Psoas muscle (tissue), 8 donors: ENCODE measurements at places on chromosomes 11 and 22. TPM values are rescaled to one million over a fixed set of nuclear protein-coding genes. Genes with fewer than 3 reads are reported as not detected.
A peak's percentile ranks its signal among the peaks of the same experiment; 100 is the strongest.

Gene HTR3A
- total RNA-seq, result not detected

Gene PRPF19
- 57.3 TPM for total RNA-seq

Gene SERPING1
- total RNA-seq, result 72.6 TPM

DNA sequence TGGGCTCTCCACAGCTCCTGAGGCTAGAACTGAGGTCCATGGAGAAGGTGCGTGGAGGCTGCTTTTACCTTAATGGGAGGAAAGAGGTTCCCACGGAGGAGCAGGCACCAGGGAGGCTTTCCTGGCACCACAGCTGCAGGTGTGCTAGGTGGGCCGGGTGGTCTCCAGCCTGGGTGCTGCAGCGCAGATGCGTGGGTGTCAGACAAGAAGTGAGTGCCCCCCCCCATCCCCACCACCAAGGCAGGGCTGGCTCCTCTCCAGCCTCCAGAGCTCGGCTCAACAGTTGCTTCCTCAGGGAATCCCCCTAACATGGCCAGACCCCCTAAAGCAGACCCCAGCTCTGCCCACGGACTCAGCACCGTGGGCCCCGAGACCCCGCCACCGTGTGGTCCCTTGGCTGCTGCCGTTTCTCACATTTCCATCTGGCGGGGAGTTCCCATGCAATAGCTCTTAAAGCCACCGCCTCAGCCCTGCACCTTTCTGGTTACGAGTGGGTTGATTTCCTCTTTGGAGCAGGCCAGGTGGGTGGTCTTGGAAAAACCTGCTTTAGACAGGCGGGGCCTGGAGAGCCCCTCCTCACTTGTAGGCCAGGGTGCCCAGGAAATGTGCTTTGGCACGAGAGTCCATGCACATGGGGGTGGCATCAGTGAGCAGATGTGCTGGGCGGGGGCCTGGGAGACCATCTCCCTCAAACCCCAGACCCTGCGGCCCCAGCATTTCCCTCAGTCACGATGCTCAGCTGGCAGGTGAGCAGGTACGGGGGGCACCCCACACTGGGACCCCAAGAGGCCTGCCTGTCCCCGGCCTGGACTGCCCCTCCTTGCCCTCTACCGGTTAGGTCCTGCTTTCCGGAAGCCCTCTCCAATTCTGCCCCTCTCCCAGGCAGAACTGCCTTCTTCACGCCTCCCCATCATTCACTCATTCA, 93.7 kb downstream of the ARHGAP8 start:
- H3K4me3 ChIP-seq, result no peak overlapping the region
- no peak overlapping the region for H3K27ac ChIP-seq
- no peaks in the 10 kb centered on the region for H3K27me3 ChIP-seq
- DNase-seq, result peak; percentile 34
- no peaks in the 10 kb centered on the region for H3K36me3 ChIP-seq
- H3K4me1 ChIP-seq, result no peaks in the 10 kb centered on the region

GRCh38 chr11:122633219-122633829, 22.2 kb upstream of the UBASH3B start:
- H3K27me3 ChIP-seq, result peaks cover 6% of the 10 kb centered on the region
- DNase-seq, result no peak
- no peaks in the 10 kb centered on the region for H3K4me1 ChIP-seq
- H3K4me3 ChIP-seq, result no peak overlapping the region
- H3K36me3 ChIP-seq, result no peaks in the 10 kb centered on the region
- H3K27ac ChIP-seq, result no peak overlapping the region

DNA sequence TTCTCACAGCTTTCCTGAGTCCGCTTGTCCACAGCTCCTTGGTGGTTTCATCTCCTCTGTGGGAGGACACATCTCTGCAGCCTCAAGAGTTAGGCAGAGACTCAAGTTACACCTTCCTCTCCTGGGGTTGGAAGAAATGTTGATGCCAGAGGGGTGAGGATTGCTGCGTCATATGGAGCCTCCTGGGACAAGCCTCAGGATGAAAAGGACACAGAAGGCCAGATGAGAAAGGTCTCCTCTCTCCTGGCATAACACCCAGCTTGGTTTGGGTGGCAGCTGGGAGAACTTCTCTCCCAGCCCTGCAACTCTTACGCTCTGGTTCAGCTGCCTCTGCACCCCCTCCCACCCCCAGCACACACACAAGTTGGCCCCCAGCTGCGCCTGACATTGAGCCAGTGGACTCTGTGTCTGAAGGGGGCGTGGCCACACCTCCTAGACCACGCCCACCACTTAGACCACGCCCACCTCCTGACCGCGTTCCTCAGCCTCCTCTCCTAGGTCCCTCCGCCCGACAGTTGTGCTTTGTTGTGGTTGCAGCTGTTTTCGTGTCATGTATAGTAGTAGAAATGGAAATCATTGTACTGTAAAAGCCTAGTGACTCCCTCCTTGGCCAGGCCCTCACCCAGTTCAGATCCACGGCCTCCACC, 11.7 kb downstream of the RASD2 start:
- H3K4me3 ChIP-seq, result no peak overlapping the region
- no peaks in the 10 kb centered on the region for H3K27me3 ChIP-seq
- no peak for DNase-seq
- no peak overlapping the region for H3K27ac ChIP-seq

DNA sequence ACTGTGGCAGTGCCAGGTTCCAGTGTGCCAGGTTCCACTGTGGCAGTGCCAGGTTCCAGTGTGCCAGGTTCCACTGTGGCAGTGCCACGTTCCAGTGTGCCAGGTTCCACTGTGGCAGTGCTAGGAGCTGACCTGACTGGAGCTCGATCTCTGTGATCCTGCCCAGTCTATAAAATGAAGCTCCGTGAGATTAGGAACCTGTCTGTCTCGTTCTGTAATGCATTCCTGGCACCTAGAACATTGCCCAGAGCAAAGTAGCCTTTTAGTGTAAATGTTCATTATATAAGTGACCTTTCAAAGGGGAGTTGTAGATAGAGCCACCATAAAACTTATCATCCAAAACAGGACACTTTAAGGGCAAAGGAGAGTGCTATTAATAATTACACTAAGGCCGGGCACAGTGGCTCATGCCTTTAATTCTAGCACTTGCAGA, 36.0 kb downstream of the ART5 start:
- H3K4me1 ChIP-seq, result peaks cover 11% of the 10 kb centered on the region
- H3K27me3 ChIP-seq, result no peaks in the 10 kb centered on the region
- no peak overlapping the region for H3K4me3 ChIP-seq
- H3K27ac ChIP-seq, result no peak overlapping the region

GRCh38 chr11:104259121-104259610, 95.2 kb upstream of the PDGFD start:
- no peaks in the 10 kb centered on the region for H3K36me3 ChIP-seq
- no peak for DNase-seq
- H3K27me3 ChIP-seq, result no peaks in the 10 kb centered on the region
- no peak overlapping the region for H3K4me3 ChIP-seq
- no peaks in the 10 kb centered on the region for H3K4me1 ChIP-seq
- H3K27ac ChIP-seq, result no peak overlapping the region

DNA sequence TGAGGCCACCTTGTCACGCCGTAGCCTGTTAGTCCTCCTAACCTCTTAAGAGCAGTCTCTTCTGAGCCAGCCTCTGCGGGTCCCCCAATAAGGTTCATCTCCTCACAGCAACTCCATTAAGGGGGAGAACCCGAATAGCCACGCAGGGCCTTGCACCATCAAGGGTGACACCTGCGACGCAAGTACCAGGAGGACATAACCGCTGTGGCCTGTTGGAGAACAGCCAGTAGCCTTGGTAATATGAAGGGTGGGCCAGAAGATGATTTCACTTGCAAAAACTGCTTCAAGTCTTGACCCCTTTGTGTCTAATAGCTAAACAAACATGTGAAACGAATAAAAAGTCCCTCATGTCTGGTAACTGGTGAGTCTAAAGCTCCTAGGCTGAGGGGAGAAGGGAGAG, 14.8 kb downstream of the ARFGAP2 start:
- H3K36me3 ChIP-seq, result peaks cover 12% of the 10 kb centered on the region
- no peak for DNase-seq
- no peaks in the 10 kb centered on the region for H3K27me3 ChIP-seq
- H3K4me3 ChIP-seq, result no peak overlapping the region
- H3K4me1 ChIP-seq, result peaks cover 10% of the 10 kb centered on the region

- H3K4me3 ChIP-seq, result no peak overlapping the region
- no peak overlapping the region for H3K27ac ChIP-seq
- H3K4me1 ChIP-seq, result no peaks in the 10 kb centered on the region
- H3K36me3 ChIP-seq, result no peaks in the 10 kb centered on the region
- H3K27me3 ChIP-seq, result no peaks in the 10 kb centered on the region
Observed at GRCh38 chr11:83865636-83866461, 579.7 kb upstream of the CCDC90B start.

DNA sequence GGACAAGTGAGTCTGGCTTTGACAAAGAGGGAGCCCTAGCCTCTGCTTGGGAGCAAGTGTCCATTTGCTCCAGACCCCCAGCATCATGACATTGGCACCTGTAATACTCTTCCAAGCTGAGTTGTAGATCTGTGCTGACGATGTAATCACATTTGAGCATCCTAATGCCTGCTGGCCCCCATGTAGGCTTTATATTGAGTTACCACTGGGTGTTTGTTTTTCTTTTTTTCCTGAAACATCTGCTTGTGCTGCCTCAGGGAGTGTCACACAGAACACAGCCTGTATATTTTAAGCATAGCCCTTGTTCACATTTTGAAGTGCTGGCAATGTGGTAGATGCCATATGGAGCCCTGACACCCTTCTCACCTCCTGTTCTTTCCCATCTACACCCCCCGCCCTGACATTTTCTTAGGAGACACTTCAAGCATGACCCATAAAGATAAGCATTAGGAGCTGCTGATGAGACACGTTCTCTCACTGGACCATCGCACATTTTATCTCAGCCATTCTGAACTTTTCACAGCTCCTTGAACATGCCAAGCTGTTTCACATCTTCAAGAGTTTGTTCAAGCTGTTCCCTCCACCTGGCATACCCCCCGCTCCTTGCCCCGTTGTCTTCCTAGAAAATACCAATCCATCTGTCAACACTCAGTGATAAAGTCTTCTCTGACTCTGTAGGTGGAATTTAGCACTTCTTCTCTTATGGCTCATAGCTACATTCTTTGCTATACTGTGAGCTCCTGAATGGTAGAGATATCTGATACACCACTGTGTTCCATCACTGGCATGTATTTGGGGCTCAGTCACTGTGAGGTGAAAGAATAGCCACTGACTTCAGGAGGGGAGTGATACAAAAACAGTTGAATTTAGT, 128.7 kb downstream of the TRIM44 start:
- peaks cover 2% of the 10 kb centered on the region for H3K36me3 ChIP-seq
- no peak for DNase-seq
- no peak overlapping the region for H3K27ac ChIP-seq
- H3K4me3 ChIP-seq, result no peak overlapping the region
- H3K4me1 ChIP-seq, result peaks cover 16% of the 10 kb centered on the region
- no peaks in the 10 kb centered on the region for H3K27me3 ChIP-seq

DNA sequence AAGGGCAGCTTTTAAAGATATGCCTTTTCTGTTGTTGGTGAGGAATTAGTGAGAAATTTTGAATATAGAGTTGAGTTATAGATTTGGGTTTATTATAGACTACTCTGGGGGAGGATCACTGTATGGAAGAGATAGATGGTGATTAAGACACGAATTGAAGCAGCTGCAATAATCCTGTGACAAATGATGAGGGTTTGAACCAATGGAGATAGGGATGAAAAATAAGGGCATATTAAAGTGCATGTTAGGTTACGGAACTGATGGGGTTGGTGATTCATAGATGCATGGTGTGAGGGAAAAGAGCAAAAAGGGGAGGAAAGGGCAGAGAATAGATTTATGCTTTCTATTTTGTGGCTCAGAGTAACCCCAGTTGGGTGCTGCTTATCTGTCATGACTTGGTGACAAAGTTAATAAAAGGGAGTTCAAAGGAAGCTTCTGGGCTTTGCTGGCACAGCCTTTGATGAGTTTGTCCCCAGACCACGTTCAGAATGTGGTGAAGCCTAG, 11.8 kb downstream of the C11orf87 start:
- no peaks in the 10 kb centered on the region for H3K27me3 ChIP-seq
- no peaks in the 10 kb centered on the region for H3K4me1 ChIP-seq
- H3K4me3 ChIP-seq, result no peak overlapping the region
- no peak overlapping the region for H3K27ac ChIP-seq
- DNase-seq, result no peak
- H3K36me3 ChIP-seq, result no peaks in the 10 kb centered on the region
